T1000 (cell line): ENCODE measurements at places on chromosomes 2 and 18.

DNA sequence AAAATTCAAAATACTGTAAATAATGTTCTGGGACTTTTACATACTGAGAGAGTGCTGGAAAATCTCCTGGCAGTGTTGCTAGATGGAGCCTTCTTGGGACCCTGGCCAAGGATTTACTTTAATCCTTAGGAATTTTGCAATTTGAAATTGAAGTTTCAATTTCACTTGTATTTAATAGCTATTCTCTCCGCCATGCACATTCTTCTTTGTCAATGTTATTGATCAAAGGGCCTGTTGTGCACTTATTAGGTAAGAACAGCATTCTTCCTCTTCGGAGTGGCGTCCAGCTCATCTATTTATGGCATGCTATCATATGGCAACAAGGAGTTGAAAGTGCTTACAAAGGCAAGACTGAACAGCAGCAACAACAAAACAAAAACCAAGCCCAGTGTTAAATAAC lies 40.1 kb upstream of the SOS1 start:
- DNase-seq = no peak

DNA sequence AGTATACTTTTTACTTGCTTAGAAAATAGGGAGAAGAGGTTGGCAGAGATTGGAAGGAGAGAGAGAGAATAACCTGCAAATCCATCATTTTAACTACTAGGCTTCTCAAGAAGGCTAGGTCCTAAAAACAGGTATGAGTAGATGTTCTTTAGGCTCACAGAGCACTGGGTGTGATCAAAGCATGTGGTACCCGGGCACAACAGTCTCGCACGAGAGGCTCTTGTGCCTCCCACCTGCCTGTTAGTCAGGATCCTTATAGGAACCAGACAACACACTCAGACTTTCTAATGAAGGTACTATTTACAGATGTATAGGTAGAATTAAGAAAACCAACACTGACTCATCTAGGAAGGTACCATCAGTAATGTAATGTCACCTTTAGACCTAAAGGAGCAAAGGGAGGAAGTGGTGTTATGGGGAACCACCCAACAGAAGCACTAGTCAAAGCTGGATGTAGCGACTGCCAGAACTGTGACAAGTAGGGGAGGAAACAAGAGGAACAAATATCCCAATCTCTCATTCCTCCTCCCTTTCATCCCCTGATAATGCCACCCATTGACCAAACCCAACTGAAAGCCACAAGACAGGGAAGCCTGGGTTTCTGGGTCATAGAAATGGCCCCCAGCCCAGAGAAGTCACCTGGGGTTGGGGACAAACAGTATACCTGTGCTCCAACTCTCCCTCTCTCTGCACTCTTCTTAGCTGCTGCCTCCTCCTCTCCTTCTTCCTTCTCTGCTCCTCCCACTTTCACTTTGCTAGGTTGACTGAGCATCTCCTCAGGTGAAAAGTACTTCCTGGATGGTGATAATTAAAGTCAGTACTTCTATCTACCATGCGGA lies 16.0 kb upstream of the MARCHF4 start:
- DNase-seq = no peak

DNA sequence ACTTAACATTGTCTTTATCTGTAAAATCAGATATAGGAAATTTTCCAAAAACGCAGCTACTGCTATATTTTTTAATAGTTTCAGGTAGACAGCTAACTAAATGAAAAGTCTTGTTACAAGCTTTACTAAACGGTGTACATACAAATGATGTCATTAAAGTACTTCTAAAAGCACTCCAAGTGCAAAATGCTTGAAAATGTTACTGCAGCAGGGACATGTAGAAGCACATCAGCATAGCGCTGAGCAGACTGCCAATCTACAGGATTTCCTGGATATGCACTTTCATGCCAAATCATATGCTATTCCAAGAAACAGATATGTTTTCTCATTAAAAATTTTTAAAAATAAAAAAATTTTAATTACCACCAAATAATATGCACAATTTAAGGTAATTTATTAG lies 61.7 kb downstream of the SMAD2 start:
- no peak for DNase-seq

- DNase-seq = no peak
Measured at GRCh38 chr2:54955358-54956110, 94.7 kb downstream of the RTN4 start.

DNA sequence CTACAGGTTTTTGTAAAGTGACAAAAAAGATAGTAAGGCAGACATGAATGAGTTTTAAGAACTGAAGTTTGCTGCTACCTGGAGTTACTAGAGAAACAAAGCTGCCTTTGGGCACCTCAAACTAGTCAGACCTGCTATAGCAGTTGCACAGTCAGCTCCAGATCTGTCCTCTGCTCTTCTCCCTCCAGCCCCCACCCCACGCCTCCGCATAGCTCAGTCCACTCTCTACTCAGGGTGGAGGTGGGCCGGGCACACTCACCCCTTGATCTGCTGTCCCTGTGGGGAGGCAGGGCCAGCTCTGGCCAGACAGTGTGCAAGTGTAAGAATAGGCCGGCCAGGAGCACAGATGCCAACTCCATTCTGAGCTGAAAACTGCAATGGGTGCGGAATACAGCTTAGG lies 4.1 kb downstream of the SERTAD2 start:
- no peak for DNase-seq

GRCh38 chr2:65231892-65232477 lies 4.4 kb downstream of the ACTR2 start:
- DNase-seq = no peak
